Right ventricle myocardium inferior (tissue), 1 donor: ENCODE measurements at places on chromosomes 5 and 9.

GRCh38 chr9:113574441-113575262, 111.1 kb downstream of the RGS3 start:
- no peak for DNase-seq

GRCh38 chr5:177124486-177124991, 9.0 kb upstream of the NSD1 start:
- no peak for DNase-seq

- no peak for DNase-seq
Observed at GRCh38 chr5:3509290-3509689, 86.3 kb upstream of the IRX1 start.

- peak; percentile 54 for DNase-seq
Observed at GRCh38 chr9:127053057-127053821, 69.2 kb downstream of the ANGPTL2 start.

DNA sequence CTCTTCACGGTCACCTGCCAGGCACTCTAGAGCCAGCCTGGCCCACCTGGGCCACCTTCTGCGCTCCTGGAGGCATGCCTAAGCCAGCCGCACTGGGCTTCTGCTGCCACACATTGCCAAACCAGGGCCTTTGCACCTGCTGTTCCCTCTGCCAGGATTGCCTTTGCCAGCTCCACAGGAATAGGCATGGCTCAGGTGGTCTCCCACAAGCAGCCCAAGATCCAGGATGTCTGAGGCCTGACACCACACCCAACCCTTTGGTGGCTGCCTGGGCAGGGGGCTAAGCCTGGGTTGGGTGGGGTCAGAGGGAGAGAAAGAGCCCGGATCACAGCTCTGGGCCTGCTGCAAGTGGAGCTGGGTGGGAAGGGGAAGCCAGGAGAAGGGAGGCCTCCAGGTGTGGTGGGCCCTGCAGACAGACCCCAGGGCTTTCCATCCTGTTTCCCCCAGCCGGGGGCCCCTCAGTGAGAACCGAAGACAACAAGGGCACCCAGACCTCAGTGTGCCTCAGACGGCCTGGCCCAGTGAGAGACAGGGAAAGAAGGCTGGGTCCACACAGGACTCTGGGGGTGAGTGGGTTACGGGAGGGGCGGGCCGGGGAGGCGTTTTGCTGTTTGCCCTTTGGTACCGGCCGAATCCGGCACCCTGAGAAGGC, 672 bp upstream of the SUSD3 start:
- no peak for DNase-seq
